ENCODE measurements at places on chromosomes 13 and 19. TPM values are rescaled to one million over a fixed set of nuclear protein-coding genes. Genes with fewer than 3 reads are reported as not detected.
A peak's percentile ranks its signal among the peaks of the same experiment; 100 is the strongest.

The ZNF99 gene
- not detected for total RNA-seq

- no peak overlapping the region for H3K4me3 ChIP-seq
- peaks cover 3% of the 10 kb centered on the region for H3K27me3 ChIP-seq
- H3K27ac ChIP-seq: peak overlapping the region; percentile 32
- H3K36me3 ChIP-seq: peaks cover 15% of the 10 kb centered on the region
Measured at GRCh38 chr19:4267101-4267900, 11.8 kb upstream of the SHD start.

DNA sequence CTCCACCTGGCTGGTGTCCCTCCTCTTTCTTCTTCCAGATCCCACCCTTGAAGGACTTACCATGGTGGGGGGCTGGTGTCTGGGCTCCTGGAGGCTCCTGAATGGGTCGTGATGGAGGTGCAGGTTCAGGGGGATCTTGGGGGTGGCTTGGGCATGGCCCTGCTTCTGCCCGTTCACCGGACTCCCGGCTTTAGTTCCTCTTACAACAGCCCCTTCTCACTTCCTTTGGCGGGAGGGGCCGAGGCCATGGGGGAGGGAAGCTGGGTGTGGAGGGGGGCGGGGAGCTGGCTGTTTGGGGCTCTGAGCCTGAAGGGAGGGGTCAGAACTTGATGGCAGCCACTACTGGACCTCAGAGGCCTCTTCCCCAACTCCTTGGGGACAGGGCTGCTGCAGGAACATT, at the start of gene MYO1F:
Gene MYO1F, minus strand, starts transcription at position 196 of the 400 bp plus-strand sequence. Its CDS starts 133 bp downstream, at position 63.
- no peak for DNase-seq
- no peak within 1 kb of the TSS for H3K4me3 ChIP-seq
- H3K36me3 ChIP-seq: peaks cover 4% of the 10 kb centered on the region
- peaks cover 22% of the 10 kb centered on the region for H3K4me1 ChIP-seq
- H3K27ac ChIP-seq: no peak within 1 kb of the TSS

GRCh38 chr13:35621989-35622388, 145.5 kb upstream of the MAB21L1 start:
- H3K36me3 ChIP-seq: no peaks in the 10 kb centered on the region
- peaks cover 2% of the 10 kb centered on the region for H3K27me3 ChIP-seq
- H3K4me1 ChIP-seq: peaks cover 32% of the 10 kb centered on the region
- peak; percentile 28 for DNase-seq

Measured in HFFc6 (cell line).